Suppressor macrophage treated with lipopolysaccharide for 1 hour (primary cell): ENCODE measurements at places on chromosomes 11 and 22.

DNA sequence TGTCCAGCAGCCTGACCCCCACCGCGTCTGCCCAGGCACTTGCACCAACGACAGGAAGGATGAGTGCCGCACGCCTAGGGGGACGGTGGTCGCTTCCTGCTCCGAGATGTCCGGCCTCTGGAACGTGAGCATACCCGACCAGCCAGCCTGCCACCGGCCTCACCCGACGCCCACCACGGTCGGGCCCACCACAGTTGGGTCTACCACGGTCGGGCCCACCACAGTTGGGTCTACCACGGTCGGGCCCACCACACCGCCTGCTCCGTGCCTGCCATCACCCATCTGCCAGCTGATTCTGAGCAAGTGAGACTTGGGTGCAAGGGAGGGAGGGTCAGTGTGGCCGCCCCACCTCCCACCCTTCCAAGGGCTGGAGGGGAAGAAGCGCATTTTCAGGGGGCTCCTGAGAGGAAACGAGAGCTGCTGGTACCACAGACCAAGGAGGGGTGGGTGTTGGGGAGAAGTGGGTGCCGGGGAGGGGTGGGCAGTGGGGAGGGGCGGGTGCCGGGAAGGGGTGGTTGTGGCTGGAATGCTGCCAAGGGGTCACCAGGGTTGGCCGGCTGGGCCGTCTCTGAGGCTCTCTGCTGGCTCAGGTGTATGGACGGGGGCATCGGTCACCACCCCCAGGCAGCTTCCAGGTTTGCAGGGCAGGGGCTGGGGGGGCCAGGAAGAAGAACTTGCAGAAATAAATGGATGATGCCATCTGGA, 27.7 kb upstream of the MUC5B start:
- no peak for DNase-seq

GRCh38 chr11:60863550-60864521, 3.5 kb upstream of the ZP1 start:
- DNase-seq, result no peak

DNA sequence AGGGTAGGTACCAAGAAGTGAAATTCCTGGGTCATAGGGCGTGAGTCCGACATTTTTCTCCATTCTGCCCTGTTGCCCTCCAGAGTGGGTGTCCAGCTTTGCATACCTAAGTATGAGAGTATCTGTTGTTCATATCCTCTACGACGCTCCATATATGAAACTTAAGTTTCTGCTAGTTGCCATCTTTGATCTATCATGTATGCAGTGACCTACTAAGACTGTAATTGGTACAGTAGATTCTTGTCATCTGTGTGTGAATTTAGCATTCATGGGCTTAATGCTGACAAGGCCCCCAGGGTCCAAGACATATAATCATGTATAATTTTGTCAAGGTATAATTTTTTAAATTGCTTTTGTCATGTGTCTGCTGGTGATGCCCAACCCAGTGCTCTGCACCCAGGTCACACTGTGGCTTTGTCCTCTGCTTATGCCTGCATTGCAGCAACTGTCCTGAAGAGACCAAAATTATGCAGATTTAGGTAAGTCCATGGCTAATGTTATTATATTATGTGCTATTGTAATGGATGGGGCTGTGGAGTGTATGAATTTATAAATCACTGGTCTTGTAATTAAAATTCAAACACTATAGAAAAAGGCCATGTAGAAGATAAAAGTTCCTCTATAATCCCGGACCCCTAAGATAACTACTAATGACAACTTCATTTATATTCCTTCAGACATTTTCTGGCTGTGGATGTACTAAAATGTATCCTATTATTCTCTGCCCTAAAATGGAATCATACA, 12.2 kb downstream of the NEAT1 start:
- DNase-seq, result no peak

- DNase-seq, result no peak
Observed at GRCh38 chr11:1671658-1672057, 25.3 kb upstream of the KRTAP5-6 start.

DNA sequence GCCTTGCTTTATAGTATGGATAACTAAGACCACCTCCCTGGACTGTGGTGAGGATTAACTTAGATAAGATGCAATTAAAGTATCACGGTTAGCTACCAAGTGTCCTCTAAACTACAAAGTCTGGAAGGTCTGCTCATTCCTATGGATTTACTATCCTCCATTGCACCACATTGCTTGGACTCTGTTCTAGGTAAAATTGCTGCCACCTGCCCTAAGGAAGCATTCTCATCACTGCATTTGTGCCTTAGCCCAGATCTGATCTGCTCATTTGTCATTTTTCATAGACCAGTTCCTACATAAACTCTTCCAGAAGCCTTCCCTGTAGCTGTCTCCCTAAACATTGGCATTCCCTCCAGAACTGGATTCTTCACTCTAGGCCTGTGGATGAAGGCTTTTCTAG, 380.0 kb downstream of the INSC start:
- DNase-seq, result no peak

- no peak for DNase-seq
Observed at GRCh38 chr11:112784323-112785073, 176.7 kb upstream of the NCAM1 start.

DNA sequence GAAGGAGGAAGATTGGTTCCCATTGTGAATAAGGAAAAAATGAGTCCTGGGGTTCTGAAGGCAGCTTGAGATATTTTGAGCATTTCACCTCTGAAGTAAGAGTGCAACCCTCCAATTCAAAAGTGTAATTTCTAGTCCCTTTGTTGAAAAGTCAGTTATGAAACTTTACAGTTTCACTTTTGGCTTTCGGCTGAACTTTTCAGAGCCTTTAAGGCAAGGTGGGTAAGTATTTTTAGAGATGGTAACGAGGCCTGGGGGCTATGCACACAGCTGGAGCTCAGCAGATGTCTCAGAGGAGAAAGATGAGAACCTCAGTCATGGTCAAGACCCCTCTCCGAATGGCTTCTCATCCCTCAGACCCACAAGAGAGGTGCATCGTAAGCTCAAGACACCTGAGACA, 267.6 kb downstream of the KIRREL3 start:
- no peak for DNase-seq

- no peak for DNase-seq
Observed at GRCh38 chr11:116558504-116559211, 214.1 kb downstream of the BUD13 start.

- no peak for DNase-seq
Observed at GRCh38 chr11:30710221-30710620, 124.1 kb upstream of the MPPED2 start.

DNA sequence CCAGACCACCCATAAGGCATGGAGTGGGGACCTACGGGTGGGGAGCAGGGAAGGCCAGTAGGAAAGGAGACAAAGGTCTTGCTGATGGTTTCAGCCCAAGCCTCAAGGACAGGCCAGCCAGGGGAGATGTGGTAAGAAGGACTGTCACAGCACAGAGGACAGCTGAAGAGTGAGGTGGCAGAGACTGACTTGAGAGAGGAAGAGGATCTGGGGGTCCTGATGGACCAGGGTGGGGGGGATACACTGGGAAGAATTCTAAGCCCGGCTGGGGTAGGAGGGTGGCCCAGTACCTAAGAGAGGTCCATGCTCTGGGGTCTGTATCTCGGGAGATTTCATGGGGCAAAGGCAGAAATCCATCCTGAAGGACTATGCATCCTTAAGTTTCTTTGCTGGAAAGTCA, 66.1 kb upstream of the THY1 start:
- DNase-seq, result no peak

- no peak for DNase-seq
Observed at GRCh38 chr11:34601085-34601444, 19.8 kb upstream of the EHF start.

DNA sequence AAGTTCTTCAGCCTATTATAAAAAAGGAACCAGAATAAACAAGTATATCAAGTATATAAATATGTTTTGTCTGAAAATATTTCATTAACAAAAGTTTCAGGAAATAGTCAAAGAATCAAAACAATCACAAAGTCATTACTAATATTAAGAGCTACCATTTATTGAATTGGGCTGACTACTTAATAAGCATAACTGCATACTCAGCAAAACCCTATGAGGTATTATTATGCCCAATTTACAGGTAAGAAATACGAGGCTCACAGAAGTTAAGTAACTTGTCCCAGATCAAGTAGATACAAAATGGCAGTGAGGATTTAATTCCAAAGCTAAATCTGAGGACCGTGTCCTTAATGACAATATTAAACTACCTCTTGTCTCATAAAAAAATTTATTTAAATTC, 52.2 kb downstream of the EIF3M start:
- DNase-seq, result no peak

DNA sequence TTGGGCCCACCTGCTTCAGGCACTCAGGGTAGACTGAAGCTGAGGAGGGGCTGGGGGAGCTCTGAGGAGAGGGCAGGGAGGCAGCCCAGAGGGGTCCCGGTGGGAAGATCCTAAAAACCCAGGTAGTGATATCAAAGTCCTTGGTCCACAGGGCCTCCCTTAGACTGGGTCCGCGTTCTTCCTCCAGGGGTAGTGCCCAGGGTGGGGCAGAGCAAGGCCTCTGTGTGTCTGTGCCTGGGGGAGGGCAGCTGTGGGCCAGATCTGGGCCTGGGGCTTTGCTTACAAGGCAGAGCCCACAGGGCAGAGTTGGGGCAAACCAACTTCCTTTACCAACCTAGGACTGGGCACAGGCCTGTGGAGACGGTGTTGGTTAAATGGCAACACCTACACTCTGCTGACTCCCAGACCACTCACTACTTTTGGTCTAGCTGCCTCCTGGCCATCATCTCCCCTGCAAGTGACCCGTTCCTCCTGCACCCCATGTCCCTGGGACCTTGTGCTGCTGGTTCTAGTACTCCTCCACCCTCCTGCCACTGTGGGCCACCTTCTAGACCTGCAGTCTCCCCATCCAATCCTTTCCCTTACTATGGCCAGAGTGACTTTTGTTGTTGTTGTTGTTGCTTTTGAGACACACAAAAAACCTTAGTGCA, 15.8 kb downstream of the ATG16L2 start:
- no peak for DNase-seq

- DNase-seq, result no peak
Observed at GRCh38 chr11:86814775-86815174, 14.4 kb downstream of the PRSS23 start.

DNA sequence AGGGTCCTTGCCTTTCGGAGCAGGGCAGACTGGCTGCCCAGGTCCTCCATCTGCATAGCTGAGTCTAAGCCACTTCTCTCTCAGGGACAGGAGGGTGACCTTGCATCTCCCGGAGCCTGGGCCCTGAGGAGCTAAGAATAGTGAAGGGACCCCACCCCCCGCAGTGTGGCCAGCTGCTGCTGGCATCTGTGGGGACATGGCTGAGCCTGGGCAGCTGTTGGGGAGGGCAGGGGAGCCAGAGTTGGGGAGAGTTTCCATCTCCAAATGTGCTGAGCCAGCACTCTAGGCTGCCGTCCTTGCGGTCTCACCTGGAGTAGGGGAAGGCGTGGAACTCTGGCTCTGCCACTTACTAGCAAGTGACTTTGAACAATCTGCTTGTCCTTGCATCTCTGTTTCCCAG, 34.8 kb upstream of the SHISAL1 start:
- no peak for DNase-seq

DNA sequence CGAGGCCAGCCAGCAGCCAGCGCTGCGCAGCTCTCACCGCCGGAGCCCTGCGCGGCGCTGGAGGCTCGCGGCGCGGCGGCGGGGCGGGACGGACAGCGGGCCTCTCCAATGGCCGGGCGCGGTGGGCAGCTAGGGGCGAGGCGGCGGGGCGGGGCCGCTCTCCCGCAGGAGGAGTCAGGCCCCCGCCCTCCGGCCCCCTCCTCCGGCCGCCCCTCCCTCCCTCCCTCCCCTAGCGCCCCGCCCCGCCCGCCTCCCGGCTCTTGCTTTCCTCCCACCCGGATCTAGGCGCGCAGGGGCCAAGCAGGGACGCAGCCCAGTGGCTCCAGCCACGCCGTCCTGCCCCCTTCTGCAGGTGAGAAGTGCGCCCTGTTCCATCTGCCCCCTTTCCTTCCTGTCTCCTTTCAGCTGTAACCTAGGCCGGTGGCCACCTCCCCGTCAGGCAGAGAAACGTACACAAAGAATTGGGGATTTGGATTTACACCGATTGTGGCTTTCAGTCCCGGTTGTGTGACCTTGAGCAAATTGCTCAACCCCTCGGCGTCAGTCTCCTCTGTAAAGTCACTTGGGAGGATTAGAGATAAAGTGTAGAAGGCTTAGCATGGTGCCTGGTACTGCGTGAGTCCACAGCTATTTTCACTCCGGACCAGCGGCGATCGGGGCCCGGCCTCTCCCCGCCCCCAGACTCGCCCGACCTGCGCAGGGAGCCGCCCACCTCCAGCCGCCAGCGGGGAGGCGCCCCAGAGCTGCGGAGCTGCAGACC, at the start of gene FZD4:
Gene FZD4, minus strand, starts transcription at position 35 of the 760 bp plus-strand sequence. CDS start 310 bp downstream, outside the sequence.
- peak; percentile 97 for DNase-seq

DNA sequence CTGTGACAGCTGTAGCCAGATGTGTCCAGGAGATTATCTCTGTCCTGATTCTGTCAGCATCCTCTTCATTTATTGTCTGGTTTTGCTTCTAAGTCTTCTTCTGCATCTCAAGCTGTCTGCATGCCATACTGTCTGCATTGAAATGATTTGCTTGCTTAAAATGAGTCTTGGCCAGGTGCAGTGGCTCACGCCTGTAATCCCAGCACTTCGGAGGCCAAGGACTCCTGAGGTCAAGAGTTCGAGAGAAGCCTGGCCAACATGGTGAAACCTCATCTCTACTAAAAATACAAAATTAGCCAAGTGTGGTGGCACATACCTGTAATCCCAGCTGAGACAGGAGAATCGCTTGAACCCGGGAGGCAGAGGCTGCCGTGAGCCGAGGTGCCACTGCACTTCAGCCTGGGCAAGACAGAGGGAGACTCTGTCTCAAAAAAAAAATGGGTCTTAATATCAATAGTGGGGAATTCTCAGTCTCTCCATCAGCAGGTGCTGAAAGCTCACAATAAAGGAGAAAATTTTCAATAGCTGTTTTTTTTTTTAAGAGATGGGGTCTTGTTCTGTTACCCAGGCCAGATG, 39.2 kb upstream of the AMPD3 start:
- DNase-seq, result no peak

DNA sequence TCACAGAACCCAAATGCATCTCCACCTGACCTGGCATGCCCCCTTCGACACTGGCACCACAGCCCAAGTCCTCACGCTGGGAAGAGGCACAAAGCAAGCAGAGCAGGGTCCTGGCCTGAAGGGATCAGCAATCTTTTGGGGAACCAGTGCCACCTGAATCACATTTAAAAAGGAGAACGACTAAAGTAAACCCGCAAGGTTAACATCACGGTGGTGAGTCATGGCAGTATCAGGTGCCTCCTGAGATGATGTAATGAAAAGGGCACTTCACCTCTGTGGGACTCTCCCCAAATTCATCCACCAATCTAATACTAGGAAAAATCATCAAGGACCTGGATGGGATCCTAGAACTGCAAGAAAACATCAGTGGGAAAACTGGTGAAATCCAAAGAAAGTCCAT, 44.9 kb downstream of the PACSIN2 start:
- no peak for DNase-seq

DNA sequence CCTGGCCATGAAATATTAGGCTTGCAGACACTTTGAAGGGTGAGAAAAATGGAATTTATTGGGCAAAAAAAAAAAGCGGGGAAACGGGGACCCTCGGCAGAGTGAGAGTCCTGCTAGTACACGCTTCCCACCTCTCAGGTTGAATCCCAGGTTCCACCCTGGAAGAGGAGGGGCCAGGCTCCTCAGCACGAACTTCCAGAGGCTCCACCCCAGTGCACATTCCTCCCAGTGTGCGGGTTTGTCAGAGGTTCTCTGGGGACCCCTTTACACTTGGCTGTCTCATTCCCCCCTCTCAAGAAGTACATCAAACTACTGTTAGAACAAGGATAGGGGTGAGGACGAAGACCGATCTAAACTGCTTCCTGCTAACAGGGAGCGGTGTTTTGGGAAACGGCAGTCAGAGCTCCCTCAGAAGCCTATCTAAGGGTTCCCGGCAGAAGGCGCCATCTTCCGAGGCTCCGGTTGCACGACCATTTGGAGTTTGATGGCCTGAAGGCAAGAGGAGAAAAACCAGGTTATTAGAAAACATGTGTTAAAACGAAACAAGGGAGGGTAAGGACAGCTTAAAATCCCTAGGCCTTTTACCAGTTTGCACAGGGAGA, 27.5 kb downstream of the FOLR3 start:
- no peak for DNase-seq
